T-helper 9 cell (primary cell): ENCODE measurements at places on chromosomes 5 and 9.

DNA sequence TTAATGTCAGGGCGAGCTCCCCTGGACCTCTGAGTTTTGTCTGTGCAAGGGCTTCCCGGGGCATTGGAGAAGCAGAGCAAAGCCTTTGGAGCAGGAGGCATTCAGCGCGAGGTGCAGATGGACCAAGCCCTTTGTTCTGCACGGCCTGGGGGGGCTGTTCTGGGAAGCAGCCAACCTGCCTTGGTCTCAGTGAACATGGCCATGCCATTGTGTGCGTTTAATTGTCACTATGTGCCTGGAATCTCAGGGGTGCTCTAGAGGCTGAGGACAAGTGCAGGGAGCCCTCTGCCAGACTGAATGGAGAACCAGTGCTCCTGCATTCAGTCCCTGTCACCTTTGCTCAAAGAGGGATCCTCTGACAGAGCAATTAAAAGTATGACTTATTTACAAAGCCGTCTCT is 329.4 kb downstream of the IRX1 start:
- no peak for DNase-seq

GRCh38 chr5:42592401-42593140 is 164.0 kb upstream of the CCDC152 start:
- no peak for DNase-seq

GRCh38 chr5:14557203-14557770 is 24.3 kb upstream of the OTULINL start:
- no peak for DNase-seq

DNA sequence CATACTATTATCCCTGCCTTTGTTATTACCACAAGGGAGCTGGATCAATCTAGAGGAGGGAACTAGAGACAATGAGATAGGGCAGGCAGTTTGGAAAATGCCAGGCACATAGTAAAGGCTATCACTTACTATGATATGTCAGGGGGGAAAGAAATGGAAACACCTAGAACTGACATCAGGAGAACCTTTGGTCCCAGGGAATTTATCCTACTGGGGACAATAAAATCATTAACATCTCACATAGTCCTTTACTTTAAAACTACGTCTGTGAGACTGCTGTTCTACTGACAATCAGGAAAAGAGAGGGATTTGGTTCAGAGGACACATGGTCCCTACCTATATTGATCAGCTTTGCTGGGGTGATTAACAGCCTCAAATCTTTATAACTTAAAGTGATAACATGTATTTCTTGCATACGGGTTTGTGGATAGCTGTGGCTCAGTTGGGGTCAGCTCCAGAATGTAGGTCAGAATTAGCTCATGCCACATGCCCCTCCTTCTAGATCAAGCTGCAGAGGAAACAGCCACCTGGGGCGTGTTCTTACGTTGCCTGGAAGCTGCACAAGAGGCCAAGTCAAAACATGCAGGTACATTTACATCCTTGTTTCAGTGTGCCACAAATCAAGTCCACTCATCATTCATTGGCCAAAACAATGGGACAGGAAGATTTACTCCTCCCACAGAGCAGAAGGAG is 43.9 kb upstream of the ALDOB start:
- no peak for DNase-seq

- peak; percentile 32 for DNase-seq
Measured at GRCh38 chr9:123322273-123323195, 33.5 kb upstream of the CRB2 start.

- DNase-seq: no peak
Measured at GRCh38 chr5:134500699-134501430, 24.6 kb upstream of the JADE2 start.

GRCh38 chr5:130323804-130324454 is 419.7 kb downstream of the CHSY3 start:
- no peak for DNase-seq

DNA sequence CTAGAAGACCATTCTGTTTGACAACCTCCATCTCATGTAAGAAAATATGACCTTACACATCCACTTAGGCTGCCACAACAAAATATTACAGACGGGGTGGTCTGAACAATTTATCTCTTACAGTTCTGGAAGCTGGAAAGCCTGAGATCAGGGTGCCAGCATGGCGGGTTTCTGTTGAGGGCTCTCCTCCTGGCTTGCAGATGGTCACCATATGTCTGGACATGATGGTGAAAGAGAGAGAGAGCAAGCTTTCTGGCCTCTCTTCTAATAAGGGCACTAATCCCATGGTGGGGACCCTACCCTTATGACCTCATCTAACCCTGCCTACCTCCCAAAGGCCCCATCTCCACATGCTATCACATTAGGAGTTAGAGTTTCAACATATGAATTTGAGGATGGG is 66.0 kb downstream of the AMBP start:
- no peak for DNase-seq

DNA sequence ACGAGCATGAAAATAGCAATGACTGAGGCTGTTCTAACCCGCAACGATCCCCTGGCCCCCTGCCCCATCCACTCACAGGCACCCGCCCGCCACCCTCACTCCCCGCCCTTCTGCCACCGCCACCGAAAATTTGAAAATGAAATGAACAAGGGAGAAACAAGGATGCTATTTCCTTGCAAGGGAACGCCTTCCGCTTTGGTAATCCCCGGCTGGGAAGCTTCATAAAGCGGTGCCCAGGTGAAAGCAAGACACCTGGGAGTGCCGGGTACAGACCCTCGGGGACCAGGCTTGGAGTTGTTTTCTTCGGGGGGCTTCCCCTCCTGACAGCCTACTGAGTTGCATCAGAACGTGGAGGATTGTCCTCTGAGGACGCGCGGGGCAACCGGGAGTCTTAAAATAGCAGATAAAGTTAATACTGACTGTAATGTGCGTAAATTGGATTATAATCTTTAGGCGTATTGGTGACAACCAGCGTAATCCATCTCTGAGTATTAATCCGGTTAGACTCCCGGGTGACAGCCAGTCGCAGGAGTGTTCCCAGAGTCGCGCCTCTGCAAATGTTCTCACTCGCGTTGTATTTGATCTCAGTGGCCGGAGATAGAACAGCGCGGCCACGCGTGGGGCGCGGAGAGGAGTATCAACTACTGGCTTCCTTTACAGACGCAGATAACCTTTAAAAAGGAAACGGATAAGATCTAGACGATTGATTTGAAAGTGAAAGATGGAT is 885 bp upstream of the MLLT3 start:
- DNase-seq: peak; percentile 54

DNA sequence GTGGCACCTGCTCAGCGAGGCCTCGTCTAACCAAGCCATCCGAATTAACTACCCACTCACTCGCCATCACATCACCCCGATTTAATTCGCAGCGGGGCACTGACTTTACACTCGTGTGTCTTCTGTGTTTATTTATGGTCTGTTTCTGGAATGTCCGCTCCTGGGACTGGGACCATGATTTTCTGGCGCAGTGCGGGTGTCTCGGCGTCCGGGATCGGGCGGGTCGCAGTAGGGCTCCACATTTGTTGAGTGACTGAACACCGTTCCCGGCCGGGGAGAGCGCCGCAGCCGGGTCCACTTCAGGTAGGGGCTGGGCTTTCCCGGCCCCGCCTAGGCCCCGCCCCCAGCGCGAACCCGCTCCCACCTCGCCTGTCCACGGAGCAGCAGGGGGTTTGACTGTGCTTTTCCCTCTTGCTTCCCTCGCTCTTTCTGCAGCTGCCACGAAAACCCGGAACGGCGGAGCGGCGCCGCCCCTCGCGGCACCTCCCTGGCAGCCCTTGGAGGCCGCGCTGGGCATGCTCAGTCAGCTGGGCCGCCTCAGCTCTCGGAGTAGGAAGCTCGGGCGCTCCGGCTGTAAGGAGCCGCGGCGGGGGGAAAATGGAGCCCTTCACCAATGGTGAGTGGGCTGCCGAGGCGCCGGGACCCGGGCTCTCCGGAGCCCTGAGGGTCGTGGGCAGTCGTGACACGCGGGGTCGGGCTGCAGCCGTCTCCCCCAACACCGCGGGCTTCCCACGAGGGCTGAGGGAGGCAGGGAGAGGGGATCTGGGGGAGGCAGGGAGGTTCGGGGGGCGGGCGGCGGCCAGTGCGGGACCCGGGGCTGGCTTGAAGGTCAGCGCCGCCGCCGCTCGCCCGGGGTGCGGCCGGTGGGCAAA is at the start of gene LNPEP:
Gene LNPEP (plus strand): TSS at position 522 of the 872 bp plus-strand sequence. CDS start 76 bp downstream, at position 598.
- DNase-seq: peak; percentile 92

DNA sequence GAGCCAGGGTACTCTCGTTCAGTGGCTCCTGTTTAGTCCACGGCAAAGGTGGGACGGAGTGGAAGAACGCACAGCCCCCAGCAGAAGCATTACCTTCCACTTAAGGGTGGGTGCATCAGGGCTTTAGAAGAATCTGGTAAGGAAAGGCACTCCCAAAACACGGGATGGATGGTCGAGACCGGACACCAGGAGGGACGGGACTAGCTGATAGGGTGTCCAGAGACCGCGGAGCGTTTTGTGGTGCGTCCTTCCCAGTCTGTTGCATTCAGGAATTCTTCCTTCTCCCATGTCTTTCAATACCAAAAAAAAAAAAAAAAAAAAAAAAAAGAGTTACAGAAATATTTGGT is 545 bp upstream of the CTSV start:
- no peak for DNase-seq

- no peak for DNase-seq
Measured at GRCh38 chr9:69168709-69169217, 5.3 kb upstream of the TJP2 start.

GRCh38 chr5:115946655-115947054 is 15.6 kb upstream of the LVRN start:
- no peak for DNase-seq

DNA sequence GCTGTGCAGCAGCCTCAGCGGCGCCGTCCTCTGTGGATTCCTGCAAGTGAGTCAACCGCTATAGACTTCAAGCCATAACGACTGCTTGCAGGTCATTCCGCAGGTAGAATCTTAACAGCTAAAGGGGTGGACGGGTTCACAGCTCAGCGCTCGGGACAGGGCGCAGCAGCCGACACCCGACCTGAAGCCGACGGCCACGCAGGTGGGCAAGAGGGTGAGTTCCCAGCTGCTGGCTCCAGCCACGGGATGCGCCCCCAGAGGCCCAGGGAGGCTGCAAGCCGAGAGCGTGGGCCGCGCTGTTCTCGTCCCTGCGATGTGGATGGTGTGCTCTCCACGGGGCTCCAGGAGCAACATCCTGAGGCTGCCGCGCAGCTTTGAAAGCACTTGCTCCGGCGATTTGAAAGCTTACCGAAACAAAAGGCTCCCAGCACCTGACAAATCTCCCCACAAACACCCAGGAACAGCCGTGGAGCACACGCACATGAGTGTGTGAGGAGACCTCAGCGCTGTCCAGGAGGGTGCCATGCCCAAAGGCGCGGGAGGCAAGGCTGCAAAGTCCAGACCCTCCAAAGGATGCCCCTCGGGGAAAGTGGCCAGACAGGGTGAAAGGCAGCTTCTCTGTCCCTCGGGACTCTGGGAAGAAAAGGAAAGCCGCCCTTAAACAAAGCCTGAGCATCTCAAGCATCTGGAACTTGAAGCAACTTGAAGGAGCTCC is 48.7 kb downstream of the EXD3 start:
- no peak for DNase-seq

GRCh38 chr5:72393052-72393451 is 72.9 kb downstream of the PTCD2 start:
- no peak for DNase-seq

DNA sequence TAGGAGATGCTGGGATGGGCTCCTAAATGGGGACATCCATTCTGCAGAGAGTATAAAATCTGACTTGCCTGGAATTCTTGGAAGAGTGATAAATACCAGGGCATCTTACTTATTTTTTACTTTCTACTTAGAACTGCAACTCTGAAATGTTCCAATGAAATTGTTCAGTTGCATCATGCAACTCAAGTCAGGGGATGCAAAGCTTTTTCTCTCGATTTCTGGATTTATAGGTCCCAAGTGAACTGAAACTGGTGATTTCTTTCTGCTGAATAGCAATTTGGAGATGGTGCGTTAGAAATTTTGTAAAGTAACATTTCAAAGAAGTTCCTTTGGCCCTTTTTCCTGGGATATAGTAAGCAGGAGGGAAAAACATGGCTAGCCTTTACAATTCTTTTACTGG is 238.4 kb upstream of the CD180 start:
- no peak for DNase-seq

DNA sequence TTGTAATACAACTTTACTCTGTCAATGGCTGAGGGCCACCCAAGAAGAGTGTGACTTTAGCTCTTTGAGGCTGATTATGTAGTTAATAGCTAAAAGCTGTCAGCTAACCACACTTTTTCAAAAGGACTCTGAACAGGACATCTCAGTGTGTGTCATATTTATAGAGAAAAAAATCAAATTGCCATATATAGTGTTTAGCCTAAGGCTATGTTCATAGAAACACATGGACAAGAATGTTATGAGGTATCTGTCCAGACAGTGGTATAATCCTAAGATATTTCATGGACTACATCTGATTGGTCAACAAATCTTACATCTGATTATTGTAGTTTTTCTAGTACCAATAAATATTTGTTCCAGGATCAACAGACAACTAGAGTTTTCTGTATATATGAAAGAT is 42.1 kb upstream of the CDH18 start:
- no peak for DNase-seq

DNA sequence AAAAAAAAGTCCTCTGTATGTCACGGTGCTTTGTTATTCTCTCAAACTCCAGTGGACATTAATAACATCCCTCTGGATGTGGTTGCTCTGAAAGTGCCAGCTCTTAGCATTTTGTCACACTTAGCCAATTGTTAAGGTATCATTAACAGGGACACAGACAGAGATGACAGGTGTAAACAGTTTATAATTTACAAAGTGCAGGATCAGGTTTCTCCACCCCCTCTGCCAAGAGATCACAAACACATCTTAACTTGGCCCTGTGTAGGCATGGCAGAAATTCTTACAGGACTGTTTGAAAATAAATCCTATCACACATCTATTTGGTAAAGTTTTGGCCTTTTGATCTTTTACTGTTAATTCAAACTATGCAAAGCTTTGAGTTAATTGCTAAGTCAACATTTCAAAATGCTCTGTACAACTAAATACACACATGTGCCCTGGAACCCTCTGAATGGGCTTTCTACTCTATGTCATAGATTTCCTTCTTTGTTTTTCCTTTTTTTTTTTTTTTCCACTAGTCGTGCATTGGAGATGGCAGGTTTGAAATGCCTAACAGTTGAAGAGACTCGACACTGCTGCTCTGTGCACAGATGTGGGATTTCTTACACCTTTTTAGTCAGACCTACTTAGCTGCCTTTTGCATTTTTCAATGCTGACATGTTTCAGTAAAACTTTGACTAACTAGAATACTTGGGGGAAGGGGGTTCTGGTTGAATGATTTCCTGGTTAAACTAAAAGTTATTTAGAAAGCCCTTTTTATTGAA is 41.7 kb downstream of the SEMA6A start:
- DNase-seq: no peak

DNA sequence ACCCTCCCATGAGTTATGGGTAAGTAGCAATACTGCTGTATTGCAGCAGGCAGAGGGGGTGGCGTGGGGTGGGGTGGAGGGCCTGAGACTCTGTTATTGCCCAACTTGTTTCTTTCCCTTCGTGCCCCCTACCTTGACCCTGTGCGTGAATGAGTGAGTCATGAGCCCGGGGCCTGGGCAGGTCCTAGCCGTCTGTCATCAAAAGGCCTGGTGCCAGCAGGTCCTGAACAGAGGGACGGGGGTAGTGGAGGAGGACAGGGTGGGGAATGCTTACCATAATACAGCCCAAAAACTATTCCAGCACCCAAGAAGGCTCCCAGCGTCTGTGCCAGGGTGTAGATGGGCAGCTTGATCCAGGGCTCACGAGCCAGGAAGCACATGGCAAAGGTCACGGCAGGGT is 4.3 kb downstream of the AQP3 start:
- no peak for DNase-seq

GRCh38 chr9:74573640-74574191 is 76.6 kb downstream of the RORB start:
- no peak for DNase-seq
